Activated CD4-positive, alpha-beta memory T cell treated with anti-CD3 and anti-CD28 coated beads, Interleukin-2, amount 10 ng/mL, durations not matched to agents 7 days and 5 days (primary cell): ENCODE measurements at places on chromosomes 2 and 18.

DNA sequence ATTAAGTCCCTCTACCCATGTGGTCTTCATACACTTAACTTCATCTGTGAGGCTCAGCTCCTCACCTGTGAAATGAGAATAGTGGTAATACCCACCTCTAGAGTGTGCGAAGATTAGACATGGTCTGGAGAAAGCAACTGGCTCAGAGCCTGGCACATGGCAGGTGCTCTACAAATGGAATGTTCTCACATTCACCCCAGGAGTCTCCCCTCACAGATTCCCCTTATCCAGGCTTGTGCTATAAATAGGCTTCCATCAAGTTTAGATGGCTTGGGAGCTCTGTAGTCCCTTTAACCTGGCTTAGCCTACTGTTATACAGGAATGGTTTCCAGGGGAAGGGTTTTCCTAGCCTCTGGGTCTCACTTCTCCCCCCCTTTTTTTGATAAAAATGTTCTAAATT, 455.9 kb downstream of the RNF144A start:
- H3K27me3 ChIP-seq = peaks cover 4% of the 10 kb centered on the region
- no peaks in the 10 kb centered on the region for H3K36me3 ChIP-seq
- no peak for DNase-seq
- no peak overlapping the region for H3K4me3 ChIP-seq
- H3K27ac ChIP-seq = no peak overlapping the region
- no peaks in the 10 kb centered on the region for H3K4me1 ChIP-seq

DNA sequence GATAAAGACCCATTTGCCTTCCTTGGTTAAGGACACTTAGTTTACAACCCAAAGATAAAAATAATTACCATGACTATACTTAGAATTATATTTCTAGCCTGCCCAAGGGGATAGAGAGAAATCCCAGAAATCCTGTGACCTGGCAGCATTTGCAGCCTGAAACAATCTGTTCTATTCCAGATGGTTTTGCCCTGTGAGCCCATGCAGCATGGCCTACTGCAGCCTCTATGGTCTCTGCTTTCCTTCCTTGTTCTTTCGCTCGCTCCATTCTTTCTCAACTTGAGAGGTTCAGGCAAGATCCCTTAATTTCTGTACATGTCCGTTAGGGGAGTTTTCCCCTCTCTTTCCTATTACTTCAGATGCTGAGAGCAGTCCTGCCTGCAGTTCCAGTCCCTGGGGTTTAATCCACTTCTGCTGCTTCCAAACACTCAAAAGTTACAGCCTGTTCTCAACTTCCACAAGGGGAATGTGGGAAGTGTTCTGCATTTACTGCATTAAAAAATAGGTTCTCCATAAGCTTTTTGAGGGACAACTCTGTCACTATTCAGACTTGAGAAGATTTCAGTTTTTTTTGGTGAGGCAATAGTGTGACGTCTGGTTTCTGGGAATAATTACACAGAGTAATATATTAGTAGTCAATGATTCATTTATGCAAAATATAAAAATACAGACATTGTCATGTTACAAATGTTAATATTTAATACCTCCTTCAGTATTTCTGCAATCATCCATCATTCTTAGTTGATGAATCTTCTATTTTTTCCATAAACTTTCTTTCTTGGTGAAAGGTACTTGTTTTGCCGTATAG, 80.3 kb downstream of the CDCA7 start:
- peaks cover 37% of the 10 kb centered on the region for H3K27me3 ChIP-seq
- no peak for DNase-seq
- H3K27ac ChIP-seq = no peak overlapping the region
- no peaks in the 10 kb centered on the region for H3K36me3 ChIP-seq

GRCh38 chr18:58975781-58976180, 111.1 kb downstream of the ZNF532 start:
- H3K36me3 ChIP-seq = no peaks in the 10 kb centered on the region
- no peak overlapping the region for H3K4me3 ChIP-seq
- H3K4me1 ChIP-seq = no peaks in the 10 kb centered on the region
- peaks cover 5% of the 10 kb centered on the region for H3K27me3 ChIP-seq
- no peak for DNase-seq

- H3K4me1 ChIP-seq = no peaks in the 10 kb centered on the region
- no peak overlapping the region for H3K27ac ChIP-seq
- no peak for DNase-seq
- H3K27me3 ChIP-seq = peaks cover 9% of the 10 kb centered on the region
Observed at GRCh38 chr18:34923911-34924310, 117.3 kb upstream of the MAPRE2 start.

DNA sequence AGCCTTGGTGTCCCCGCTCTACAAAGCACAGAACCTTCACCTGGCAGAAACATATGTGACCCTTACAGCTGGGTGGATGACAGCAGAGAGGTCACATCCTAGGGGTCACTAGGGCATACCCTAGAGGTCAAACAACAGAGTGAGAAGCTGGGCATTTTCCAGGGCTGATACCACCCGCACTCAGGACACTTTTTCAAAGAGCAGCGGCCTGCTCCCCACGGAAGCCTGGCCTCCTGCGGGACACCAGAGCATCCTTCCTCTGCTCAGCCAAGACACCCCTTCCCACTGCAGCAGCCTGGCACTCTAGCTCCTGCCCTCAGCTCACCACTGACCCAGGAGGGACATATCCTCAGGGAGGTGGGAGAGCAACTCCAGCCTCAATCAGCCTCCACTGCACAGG, 86.0 kb downstream of the GALNT14 start:
- no peak overlapping the region for H3K27ac ChIP-seq
- H3K27me3 ChIP-seq = peaks cover 2% of the 10 kb centered on the region
- no peak overlapping the region for H3K4me3 ChIP-seq

GRCh38 chr18:58041633-58042032, 2.4 kb upstream of the NEDD4L start:
- H3K27ac ChIP-seq = no peak overlapping the region
- DNase-seq = no peak
- H3K27me3 ChIP-seq = peaks cover 41% of the 10 kb centered on the region
- no peaks in the 10 kb centered on the region for H3K36me3 ChIP-seq
- no peak overlapping the region for H3K4me3 ChIP-seq

GRCh38 chr2:70816726-70817125, 3.7 kb downstream of the CLEC4F start:
- H3K4me1 ChIP-seq = peaks cover 15% of the 10 kb centered on the region
- H3K27ac ChIP-seq = no peak overlapping the region
- no peak overlapping the region for H3K4me3 ChIP-seq
- H3K27me3 ChIP-seq = peaks cover 4% of the 10 kb centered on the region

- H3K27ac ChIP-seq = no peak overlapping the region
- no peak for DNase-seq
- H3K36me3 ChIP-seq = no peaks in the 10 kb centered on the region
- no peak overlapping the region for H3K4me3 ChIP-seq
- no peaks in the 10 kb centered on the region for H3K4me1 ChIP-seq
- H3K27me3 ChIP-seq = no peaks in the 10 kb centered on the region
Observed at GRCh38 chr2:19176977-19177376, 181.4 kb downstream of the OSR1 start.

- no peak overlapping the region for H3K27ac ChIP-seq
- H3K27me3 ChIP-seq = peaks cover 2% of the 10 kb centered on the region
- H3K36me3 ChIP-seq = no peaks in the 10 kb centered on the region
Observed at GRCh38 chr2:46269001-46269400, 28.2 kb upstream of the EPAS1 start.

- H3K4me1 ChIP-seq = no peaks in the 10 kb centered on the region
- DNase-seq = no peak
- no peaks in the 10 kb centered on the region for H3K36me3 ChIP-seq
- H3K27ac ChIP-seq = no peak overlapping the region
Observed at GRCh38 chr2:226396541-226396940, 403.1 kb downstream of the IRS1 start.

GRCh38 chr18:59123588-59124369, 15.9 kb upstream of the SEC11C start:
- no peak overlapping the region for H3K27ac ChIP-seq
- peaks cover 5% of the 10 kb centered on the region for H3K4me1 ChIP-seq
- peak; percentile 30 for DNase-seq

DNA sequence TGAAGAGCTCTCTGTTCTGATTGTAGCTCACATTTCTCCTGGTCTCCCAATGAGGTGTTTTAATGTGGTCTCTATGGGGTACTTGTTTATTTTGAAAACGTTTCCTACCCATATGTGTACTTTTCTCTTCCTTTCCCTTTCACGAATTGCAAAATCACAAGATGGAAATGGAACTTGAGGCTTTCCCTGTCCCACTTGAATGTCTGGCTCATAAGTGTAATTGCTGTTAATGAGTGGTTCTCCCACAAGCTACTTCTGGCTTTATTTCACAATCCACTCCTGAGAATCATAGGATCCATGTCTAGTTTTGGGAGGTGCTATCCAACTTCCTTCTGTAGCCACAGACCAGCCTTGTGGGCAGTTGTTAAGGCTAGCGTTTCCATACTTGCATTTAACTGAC, 81.1 kb upstream of the CAVIN2 start:
- no peak for DNase-seq
- H3K36me3 ChIP-seq = no peaks in the 10 kb centered on the region
- H3K27me3 ChIP-seq = no peaks in the 10 kb centered on the region
- H3K27ac ChIP-seq = no peak overlapping the region
- no peak overlapping the region for H3K4me3 ChIP-seq

DNA sequence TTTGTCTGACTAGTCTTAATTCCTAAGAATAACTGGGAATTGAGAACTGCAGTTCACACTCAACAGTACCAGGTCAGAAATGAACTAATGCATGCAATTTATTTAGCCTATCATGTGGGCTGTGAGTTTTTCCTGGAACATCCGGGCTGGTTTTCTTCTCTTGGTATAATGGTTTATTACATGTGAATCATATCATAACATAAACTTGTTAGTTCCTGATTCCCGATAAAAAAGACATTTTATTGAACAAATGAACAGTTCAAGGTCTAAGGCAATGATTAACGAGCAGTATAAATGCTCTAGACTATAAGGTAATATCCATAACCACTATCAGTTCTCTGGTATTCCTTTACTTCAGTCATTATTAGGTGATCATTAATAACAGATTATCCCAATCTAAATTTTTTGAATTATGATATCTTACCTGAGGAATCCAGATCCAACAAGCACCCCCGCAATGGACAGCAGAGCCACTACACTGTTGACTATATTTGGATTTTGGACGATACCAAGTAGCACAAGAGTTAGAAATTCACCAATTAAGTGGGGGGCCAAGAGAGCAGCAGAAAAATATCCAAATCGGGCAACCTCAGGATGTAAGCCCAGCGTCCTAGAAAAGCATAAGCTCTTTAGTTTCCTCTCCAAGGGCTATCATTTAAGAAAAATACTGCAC, 19.0 kb downstream of the ABCG5 start:
- H3K27ac ChIP-seq = no peak overlapping the region
- no peaks in the 10 kb centered on the region for H3K36me3 ChIP-seq
- DNase-seq = no peak
- H3K4me1 ChIP-seq = peaks cover 3% of the 10 kb centered on the region

GRCh38 chr2:29202819-29203495, 87.7 kb downstream of the CLIP4 start:
- H3K27ac ChIP-seq = no peak overlapping the region
- H3K4me3 ChIP-seq = no peak overlapping the region
- no peak for DNase-seq
- no peaks in the 10 kb centered on the region for H3K36me3 ChIP-seq

DNA sequence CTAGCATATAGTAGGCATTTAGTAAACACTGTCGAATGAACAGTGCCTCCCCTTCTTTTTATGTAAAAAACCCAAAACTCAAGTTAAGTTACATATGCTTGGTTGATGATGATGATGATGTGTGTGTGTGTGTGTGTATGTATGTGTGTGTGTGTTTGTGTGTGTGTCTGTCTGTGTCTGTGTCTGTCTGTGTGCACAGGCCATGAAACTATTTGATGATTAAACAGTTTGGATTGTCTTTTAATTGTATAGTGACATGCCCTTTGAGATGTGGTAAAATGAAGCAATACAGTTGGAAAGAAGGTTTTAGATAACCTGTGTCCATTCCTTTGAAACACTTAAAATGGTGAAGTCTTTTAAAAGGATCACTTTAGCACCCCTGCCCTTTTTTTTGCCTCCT, 105.6 kb downstream of the MAP4K4 start:
- no peak overlapping the region for H3K27ac ChIP-seq
- peaks cover 21% of the 10 kb centered on the region for H3K36me3 ChIP-seq
- H3K4me3 ChIP-seq = no peak overlapping the region
- no peaks in the 10 kb centered on the region for H3K27me3 ChIP-seq

DNA sequence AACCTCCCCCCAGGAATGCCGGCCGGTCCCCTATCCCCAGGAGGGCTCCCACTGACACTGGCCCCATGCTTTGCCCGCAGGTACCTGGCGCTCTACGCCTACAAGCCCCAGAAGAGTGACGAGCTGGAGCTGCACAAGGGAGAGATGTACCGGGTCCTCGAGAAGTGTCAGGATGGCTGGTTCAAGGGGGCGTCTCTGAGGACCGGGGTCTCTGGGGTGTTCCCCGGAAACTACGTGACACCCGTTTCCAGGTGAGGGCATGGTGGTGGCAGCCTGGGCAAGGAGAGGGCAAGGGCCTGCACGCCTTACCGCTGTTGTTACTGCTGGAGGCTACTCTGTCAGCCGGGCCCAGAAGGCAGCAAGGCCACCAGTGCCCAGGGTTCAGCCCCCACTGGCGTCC, 181.3 kb downstream of the SEPTIN10 start:
- H3K4me1 ChIP-seq = no peaks in the 10 kb centered on the region
- no peaks in the 10 kb centered on the region for H3K36me3 ChIP-seq
- DNase-seq = no peak
- H3K4me3 ChIP-seq = no peak overlapping the region

- no peak overlapping the region for H3K4me3 ChIP-seq
- DNase-seq = no peak
- H3K36me3 ChIP-seq = no peaks in the 10 kb centered on the region
- no peaks in the 10 kb centered on the region for H3K27me3 ChIP-seq
- H3K4me1 ChIP-seq = no peaks in the 10 kb centered on the region
Observed at GRCh38 chr18:55790296-55790695, 202.3 kb upstream of the TCF4 start.

DNA sequence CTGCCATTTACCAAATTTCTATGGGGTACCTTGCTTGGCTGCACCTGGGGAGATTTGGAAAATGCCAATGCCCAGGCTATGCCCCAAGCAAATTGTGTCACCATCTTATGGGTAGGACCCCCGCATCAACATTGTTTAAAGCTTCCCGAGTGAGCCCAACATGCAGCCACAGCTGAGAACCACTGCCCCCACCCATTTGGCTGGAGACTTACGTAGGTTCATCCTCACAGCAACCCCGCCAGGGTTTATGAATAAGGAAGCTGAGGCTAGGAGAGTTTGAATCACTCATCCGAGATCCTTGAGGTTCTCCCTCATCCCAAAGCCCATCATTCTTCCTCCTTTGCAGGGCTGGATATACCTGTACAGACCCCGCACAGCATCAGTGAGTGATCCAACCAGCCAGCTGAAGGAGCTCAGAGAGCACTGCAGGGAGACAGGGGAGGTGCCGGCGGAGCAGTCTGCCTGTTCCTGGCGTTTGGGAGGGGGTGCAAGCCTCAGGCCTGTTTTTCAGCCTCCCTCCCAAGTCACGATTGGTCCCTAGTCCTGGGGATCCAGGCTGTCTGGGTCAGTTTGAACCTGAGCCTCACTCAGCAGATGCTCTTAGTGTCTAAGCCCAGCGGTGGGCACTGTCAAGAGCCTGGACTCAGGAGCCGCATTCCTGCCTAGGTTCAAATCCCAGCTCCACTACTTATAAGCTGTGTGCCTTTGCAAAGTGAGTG, 164.9 kb downstream of the SMAD7 start:
- H3K27me3 ChIP-seq = no peaks in the 10 kb centered on the region
- H3K4me3 ChIP-seq = no peak overlapping the region
- H3K27ac ChIP-seq = peak overlapping the region; percentile 86

- peaks cover 3% of the 10 kb centered on the region for H3K4me1 ChIP-seq
- H3K27me3 ChIP-seq = no peaks in the 10 kb centered on the region
Observed at GRCh38 chr2:159275111-159275510, 11.4 kb downstream of the WDSUB1 start.

- H3K4me1 ChIP-seq = no peaks in the 10 kb centered on the region
- H3K36me3 ChIP-seq = no peaks in the 10 kb centered on the region
- H3K27ac ChIP-seq = no peak overlapping the region
Observed at GRCh38 chr2:74740741-74741431, 86.8 kb downstream of the SEMA4F start.
